Cerebellar nuclear complex (tissue), 1 donor: ENCODE measurements at places on chromosomes 13 and 19.

- no peak for DNase-seq
Measured at GRCh38 chr13:24052547-24053518, 107.7 kb upstream of the SPATA13 start.

DNA sequence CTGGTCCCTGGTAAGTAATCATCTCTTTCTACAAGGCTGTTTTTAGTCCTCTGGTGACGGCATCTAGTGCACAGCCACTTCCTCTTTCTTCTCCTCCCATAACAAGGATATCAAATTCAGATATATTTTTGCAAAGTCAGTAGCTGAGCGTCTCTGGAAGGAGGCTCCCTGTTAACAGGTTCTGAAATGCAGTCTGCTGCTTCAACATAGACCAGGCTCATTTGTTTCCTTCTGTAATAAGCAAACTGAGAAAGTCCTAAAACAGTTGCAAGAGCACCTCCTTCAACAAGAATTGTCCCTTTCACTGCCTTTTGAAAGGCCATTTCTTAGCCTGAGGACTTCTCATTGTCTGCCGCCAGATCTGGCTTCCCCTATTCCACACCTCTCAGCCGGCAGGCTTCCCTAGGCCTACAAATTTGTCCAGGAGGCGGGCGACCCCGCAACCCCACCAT, 7.4 kb upstream of the ZSCAN5A start:
- no peak for DNase-seq

- DNase-seq, result no peak
Measured at GRCh38 chr13:50850445-50850844, 7.0 kb upstream of the DLEU7 start.

- peak; percentile 41 for DNase-seq
Measured at GRCh38 chr19:12802267-12803106, 618 bp downstream of the THSD8 start.

- no peak for DNase-seq
Measured at GRCh38 chr19:12648088-12648487, 18.5 kb downstream of the MAN2B1 start.

GRCh38 chr13:29513002-29513980, 82.2 kb downstream of the SLC7A1 start:
- no peak for DNase-seq

GRCh38 chr19:28424662-28425045, 788.3 kb downstream of the UQCRFS1 start:
- no peak for DNase-seq

DNA sequence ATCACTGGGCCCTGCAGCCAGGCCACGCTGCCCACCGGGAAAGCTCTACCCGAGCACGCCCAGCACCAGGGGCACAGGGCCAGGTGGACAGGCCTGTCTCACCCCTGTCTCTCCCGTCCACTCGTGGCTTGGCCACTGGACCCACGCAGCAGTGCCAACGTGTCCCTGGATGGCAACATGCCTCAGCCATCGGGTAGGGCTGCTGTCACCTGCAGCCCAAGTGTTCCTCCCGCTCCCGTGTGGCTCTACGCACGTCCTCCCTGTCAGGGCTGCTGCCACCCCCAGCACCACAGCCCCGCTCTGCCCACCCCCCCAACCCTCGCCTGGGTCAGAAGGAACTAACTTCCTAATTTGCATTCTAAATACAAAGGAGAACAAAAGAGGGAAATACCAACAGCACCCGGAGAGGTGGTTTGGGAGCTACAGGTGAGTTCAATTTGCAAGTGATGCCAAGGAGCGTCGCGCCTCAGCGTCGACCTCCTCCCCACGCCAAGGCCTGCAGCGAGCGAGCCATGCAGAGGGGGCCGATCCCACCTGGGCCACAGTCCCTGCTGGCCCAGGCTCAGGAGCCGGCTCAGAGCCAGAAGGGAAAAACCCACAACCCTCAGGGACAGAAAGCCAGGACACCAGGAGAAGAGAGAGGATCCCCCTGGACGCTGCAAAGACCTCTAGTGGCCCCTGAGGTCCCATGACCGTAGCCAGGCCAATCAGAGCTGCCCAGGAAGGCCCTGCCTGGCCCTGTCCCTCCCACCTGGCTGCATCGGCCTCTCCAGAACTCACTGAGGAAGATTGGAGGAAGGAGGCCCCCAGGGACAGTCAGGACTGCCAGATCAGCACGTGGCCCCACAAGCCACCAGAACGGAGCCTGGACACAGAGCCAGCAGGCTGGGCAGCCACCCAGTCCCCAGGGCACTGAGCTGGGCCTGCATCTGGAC, 128.4 kb upstream of the SPACA7 start:
- no peak for DNase-seq

- no peak for DNase-seq
Measured at GRCh38 chr13:27923794-27924528, 4.2 kb downstream of the PDX1 start.

- DNase-seq, result no peak
Measured at GRCh38 chr13:106423530-106423929, 111.9 kb downstream of the EFNB2 start.

DNA sequence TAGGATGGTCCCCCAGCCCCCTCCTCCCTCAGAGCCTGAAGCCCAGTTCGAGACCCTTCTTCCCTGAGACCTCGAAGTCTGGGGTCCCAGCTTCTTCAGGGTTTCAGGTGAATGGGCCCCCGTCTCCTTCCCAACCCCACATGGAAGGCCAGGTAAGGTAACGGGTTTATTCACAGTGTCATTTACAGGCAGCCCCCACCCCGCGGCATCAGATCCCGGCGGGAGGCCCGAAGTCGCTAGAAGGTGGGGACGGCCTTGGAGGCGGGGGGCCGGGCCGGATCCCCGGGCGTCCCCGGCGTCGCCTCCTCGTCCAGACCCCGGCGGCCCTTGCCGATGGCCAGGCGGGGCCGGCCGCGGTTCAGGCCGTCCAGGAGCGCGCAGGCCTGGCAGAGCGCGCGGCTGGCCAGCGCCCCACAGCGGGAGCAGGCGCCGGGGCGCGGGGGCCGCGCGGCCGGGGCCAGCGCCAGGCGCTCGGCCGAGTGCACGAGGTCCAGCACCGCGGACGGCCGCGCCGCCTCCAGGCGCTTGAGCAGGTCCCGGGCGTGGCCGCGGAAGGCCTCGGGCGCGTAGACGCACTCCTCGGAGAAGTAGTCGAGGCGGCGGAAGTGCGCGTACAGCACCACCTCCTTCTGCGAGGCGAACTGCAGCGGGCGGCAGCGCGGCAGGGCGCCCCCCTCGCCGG, 9.7 kb downstream of the CTU1 start:
- no peak for DNase-seq

- DNase-seq, result no peak
Measured at GRCh38 chr13:113542751-113543424, 41.7 kb upstream of the TFDP1 start.

GRCh38 chr13:84658491-84659358, 776.5 kb upstream of the SLITRK1 start:
- no peak for DNase-seq

- no peak for DNase-seq
Measured at GRCh38 chr13:42272804-42273175, 838 bp downstream of the AKAP11 start.

- no peak for DNase-seq
Measured at GRCh38 chr19:50195224-50195623, 8.2 kb upstream of the MYH14 start.

- DNase-seq, result no peak
Measured at GRCh38 chr19:14977128-14977527, 2.5 kb downstream of the SLC1A6 start.

- no peak for DNase-seq
Measured at GRCh38 chr19:19552798-19553197, 14.7 kb downstream of the CILP2 start.

- DNase-seq, result no peak
Measured at GRCh38 chr13:74449811-74450524, 315.8 kb upstream of the KLF12 start.

DNA sequence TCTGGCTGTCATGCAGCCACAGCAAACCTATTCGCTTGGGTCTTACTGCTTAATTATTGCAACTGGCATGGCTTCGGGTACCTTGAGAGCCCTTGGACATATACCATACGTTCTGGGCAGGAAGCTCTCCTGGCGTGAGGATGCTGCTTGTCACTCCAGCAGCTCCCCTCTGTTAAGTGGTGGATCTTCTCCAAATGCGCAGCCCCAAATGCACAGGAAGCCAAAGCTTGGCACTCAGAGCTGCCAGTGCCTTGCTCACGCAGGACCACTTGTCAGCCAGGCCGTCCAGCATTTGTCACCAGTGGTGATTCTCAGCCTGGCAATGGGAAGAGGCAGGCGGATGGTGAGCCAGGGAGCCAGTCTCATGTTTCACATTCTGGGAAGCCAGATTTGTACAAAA, 158.6 kb downstream of the KATNAL1 start:
- peak; percentile 60 for DNase-seq

DNA sequence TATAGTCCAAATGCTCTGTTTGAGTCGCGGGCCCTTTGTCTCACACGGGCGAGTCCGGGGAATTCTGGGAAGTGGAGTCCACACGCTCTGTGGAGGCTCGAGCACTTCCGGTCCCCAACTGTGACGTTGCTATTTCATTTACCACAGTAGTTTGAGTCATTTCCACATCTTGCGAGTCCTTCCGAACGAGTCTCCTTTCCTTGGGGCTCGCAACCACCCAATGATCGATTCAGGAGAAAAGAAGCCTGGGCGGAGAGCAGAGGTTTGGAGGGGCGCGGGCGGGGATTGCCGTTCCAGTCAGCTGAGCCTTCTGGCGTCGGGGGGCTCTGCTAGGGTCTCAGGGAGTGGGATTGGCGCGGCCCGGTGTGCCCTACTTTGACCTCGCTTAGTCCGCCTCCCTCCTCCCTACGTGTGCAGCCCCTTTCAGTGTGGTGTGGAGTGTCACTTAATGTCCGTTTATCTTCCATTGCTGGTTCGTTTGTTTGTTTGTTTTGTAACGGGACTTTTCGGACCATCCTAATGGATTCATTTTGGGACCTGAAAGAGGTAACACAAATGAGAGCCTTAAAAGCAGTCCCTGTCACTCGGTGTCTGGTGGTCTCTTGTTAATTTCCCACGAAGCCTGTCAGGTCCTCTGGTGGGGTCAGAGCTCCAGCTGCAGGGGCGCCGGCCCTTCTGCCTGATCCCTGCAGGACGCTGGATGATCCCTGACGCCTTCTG, at the start of gene ZNF222:
TSS of gene ZNF222 (plus strand) at position 163 of the 720 bp plus-strand sequence. CDS start at position 221, 58 bp downstream.
- peak; percentile 11 for DNase-seq

DNA sequence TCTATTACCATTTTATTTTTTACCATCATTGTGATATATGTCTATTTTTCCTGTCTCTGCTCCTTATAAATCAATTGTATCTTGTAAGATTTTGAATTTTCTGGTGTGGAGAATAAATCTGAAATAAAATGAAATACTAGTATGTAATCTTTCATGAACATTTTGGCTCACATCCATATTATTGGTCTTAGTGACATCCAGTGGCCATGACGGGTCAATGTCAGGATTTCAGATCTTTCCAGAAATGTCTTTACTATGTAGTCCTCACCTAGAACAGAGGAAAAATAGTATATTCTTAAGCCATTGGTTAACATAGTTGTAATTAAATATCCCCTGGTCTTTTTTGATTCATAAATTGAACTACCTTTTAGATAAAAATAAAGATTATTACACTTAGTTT, 109.8 kb upstream of the GPC6 start:
- no peak for DNase-seq

DNA sequence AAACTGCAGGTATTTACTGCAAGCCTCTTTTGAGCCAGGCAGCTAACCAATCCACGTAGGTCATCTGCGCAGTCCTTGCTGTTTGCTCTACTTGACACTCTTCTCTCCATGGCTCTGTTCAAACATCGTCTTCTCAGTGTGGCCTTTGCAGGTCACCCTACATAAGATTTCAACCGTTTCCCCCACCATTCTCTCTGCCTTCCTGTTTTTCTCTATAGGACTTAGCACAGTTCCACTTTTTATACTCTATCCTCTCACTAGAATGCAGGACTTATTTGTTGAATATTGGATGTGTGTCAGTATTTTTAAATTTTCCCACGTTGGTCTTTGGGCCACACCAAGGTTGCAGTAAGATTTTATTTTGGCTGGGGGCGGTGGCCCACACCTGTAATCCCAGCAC, 1.7 kb upstream of the FBXW9 start:
- DNase-seq, result no peak

DNA sequence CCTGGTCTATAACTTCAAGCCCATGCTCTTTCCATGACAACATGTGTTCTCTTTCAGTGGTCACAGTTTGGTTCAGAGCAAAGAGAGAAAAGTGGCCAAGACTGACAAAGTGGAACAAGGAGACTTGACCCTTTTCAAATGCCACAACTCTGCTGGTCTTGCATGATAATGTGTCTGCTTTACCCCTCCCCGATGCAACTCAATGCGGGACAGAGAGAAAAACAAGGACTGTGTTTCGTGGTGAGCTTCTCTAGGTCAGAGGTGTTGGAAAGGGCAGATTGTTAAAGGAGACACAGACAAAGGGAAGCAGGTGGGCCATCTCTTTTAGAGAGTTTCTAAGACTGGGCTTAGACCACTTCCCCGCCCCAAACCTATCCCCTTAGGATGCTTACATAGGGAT, 61.6 kb upstream of the SERTM1 start:
- DNase-seq, result no peak

GRCh38 chr19:40695881-40696280, 5.4 kb upstream of the NUMBL start:
- DNase-seq, result no peak

GRCh38 chr13:78372581-78372980, 230.8 kb downstream of the POU4F1 start:
- DNase-seq, result no peak

- DNase-seq, result no peak
Measured at GRCh38 chr19:4904481-4904880, 1.8 kb upstream of the ARRDC5 start.

DNA sequence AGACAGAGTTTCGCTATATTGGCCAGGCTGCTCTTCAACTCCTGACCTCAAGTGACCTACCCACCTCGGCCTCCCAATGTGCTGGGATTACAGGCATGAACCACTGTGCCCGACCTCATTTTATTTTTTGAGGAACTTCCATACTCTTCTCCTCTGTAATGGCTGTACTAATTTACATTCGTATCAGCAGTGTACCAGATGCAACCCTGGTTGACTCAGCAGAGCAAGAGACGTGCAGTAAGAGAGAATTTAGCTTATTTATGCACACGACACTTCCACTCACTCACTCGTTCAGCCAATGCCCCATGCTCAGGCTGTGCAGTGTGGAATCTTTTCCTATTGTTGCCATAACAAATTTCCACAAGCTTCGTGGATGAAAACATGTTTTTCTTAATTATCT, 6.9 kb downstream of the KIR3DL3 start:
- no peak for DNase-seq

GRCh38 chr13:85666356-85666755, 132.9 kb downstream of the SLITRK6 start:
- DNase-seq, result no peak

GRCh38 chr13:75479102-75479740, 2.7 kb downstream of the TBC1D4 start:
- DNase-seq, result no peak

DNA sequence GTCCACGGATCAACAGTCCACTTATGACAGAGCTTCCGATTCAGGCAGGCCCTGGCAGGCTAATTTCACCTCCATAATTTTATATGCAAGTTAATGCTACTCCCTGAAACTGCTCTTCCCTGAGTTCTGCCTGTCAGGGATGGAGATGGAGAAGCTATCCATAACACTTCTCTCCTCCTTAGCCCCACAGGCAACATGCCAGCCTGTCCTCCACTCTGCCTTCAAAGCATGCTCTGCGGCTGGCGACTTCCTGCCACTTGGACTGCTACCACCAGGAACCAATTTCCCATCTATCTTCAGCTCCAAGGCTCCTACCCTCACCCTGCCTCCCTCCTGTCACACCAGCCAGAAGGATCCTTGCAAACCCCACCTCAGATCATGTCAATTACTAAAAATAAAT, 35.4 kb downstream of the GSX1 start:
- DNase-seq, result no peak

- DNase-seq, result no peak
Measured at GRCh38 chr19:19602136-19602712, 16.3 kb downstream of the PBX4 start.
